ENCODE measurements at places on chromosomes 7 and 10.
A peak's percentile ranks its signal among the peaks of the same experiment; 100 is the strongest.

GRCh38 chr10:132487241-132488135 is 50.1 kb upstream of the INPP5A start:
- H3K4me1 ChIP-seq = no peaks in the 10 kb centered on the region
- H3K27ac ChIP-seq = no peak overlapping the region
- DNase-seq = no peak
- H3K4me3 ChIP-seq = no peak overlapping the region

DNA sequence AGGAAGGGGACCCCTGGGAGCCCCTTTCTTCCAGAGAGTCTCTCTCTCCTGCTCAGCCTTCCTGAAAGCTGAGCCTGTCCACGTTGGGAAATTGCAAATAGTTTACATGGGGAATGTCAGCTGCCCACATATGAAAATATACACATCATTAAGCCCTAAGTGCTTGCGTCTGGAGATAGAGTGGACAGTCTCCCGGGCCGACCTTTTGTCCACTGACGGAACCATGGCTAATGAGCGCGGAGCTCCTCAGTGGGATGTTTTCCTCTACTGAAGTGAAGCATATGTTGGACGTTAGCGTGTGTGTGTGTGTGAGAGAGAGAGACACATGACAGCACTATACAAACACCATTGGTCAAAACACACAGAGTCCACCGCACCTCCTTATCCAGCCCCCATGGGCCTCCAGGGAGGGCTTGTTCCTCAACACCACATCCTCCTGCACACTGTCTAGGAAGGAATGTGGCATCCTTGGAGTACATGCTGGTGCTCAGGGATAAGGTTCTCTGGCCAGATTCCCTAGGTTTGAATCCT is 128.4 kb downstream of the RGS10 start:
- no peaks in the 10 kb centered on the region for H3K4me1 ChIP-seq
- DNase-seq = no peak
- peak overlapping the region; percentile 74 for H3K27ac ChIP-seq
- H3K36me3 ChIP-seq = no peaks in the 10 kb centered on the region
- no peak overlapping the region for H3K4me3 ChIP-seq

DNA sequence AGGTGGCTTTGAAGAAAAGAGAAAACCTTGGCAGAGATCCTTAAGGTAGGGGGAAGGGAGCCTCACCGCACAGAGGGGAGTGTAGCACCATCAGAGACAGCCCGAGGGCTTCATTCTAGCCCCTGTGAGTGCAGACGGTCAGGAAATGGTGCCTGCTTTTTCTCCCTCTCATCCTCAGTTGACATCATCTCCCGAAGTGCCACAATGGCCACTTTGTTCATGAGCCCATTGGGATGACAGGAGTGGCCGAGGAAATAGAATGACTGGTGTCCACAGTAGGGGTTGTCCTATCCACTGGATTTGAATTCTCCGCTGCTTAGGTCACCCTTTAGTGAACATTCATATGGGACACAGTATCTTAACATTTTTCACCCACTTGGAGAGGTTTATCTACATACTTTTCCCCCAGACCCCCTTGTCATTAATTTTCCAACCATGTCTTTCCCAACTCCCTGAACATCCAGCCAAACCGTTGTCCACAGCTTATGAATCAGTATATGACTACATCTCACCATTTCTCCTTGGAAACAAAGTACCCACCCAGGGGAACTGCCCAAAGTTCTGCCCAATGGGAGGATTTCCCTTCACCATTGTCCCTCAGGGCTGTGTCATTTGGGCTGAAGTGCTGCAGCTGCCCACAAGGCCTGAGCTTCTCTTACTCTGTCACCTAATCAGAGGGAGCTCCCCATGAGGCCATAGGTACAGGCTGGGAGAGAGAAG is 108.8 kb downstream of the ADCY1 start:
- H3K36me3 ChIP-seq = no peaks in the 10 kb centered on the region
- peak; percentile 20 for DNase-seq
- H3K27me3 ChIP-seq = no peaks in the 10 kb centered on the region
- no peak overlapping the region for H3K27ac ChIP-seq
- H3K4me3 ChIP-seq = no peak overlapping the region
- peaks cover 8% of the 10 kb centered on the region for H3K4me1 ChIP-seq

DNA sequence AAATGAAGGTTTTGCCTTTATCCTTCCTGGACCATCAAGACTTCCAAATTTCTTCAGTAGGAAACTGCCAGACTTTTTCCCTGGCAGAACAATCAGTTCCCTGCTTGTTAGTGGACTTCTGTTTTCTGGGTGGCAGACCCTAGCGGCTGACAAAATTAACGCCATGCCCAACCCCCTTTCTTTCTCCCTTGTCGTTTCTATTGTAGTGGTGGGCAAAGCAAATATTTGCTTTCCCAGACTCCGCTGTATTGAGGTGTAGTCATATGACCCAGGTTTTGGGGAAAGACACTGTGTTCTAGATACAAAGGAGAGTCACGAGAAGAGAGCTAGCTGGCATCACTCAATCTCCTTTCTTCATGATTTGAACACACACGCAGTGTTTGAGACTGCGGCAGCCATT is 7.7 kb downstream of the PON2 start:
- no peak for DNase-seq
- peaks cover 6% of the 10 kb centered on the region for H3K4me1 ChIP-seq
- H3K4me3 ChIP-seq = no peak overlapping the region

DNA sequence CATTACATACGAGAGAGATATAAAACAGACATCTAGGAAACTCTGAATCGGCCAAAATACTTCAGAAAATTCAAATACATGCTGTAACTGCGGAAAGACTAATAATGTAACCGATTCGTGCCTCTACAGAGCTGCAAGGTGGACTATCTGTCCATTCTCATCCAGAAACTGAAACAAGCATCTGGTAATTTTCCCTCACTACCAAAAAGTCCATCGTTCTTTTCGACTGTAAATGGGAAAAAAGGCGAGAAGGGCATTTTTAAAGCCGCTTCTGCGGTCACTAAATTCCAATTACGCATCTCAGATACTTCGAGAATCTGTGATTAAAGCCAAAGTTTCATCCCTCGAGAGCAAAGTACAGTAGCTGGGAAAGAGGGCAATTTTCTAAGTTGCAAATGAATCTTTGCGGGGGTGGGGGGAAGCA is 1.3 kb downstream of the OGA start:
- H3K27me3 ChIP-seq = no peaks in the 10 kb centered on the region
- peak overlapping the region; percentile 80 for H3K4me3 ChIP-seq
- peak overlapping the region; percentile 72 for H3K27ac ChIP-seq
- peaks cover 39% of the 10 kb centered on the region for H3K4me1 ChIP-seq
- H3K36me3 ChIP-seq = no peaks in the 10 kb centered on the region

All from liver (tissue), 10 donors.